Thoracic aorta (tissue), 2 donors: ENCODE measurements at places on chromosomes 5 and 9. TPM values are rescaled to one million over a fixed set of nuclear protein-coding genes. Genes with fewer than 3 reads are reported as not detected.

PCDHGA4 gene
- 11.4 TPM for total RNA-seq

ELL2 gene
- 248 TPM for total RNA-seq

STK32A gene
- 9.5 TPM for total RNA-seq

OMD gene
- 200 TPM for total RNA-seq

SLC9A3 gene
- total RNA-seq = 1.8 TPM

FANCG gene
- total RNA-seq = 19.1 TPM

ZNF883 gene
- 2.8 TPM for total RNA-seq

PNPLA7 gene
- 12.7 TPM for total RNA-seq

GABRB2 gene
- 0.27 TPM for total RNA-seq

LEAP2 gene
- total RNA-seq = 0.49 TPM

PCDHGA1 gene
- total RNA-seq = 2.8 TPM

DNA sequence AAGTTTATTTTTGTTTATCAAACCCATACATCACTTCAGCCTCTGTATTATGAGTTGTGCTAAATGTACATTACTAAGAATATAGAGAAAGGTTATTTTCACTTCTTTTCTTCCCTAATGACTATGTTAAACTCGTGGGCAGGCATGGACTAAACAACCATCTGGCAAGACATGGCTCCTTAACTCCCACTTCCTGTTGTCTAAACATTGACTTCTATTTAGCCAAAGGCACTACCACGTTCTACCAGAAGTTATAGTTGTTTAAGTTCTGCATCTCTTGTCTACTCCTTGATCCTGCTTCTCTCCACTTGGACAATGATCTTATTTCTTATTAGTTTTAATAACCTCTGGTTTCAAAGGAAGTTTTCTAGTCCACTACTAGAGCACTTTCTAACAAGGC is 136.1 kb downstream of the MACIR start:
- no peaks in the 10 kb centered on the region for H3K36me3 ChIP-seq
- no peak overlapping the region for H3K4me3 ChIP-seq
- H3K27ac ChIP-seq = no peak overlapping the region
- DNase-seq = no peak

DNA sequence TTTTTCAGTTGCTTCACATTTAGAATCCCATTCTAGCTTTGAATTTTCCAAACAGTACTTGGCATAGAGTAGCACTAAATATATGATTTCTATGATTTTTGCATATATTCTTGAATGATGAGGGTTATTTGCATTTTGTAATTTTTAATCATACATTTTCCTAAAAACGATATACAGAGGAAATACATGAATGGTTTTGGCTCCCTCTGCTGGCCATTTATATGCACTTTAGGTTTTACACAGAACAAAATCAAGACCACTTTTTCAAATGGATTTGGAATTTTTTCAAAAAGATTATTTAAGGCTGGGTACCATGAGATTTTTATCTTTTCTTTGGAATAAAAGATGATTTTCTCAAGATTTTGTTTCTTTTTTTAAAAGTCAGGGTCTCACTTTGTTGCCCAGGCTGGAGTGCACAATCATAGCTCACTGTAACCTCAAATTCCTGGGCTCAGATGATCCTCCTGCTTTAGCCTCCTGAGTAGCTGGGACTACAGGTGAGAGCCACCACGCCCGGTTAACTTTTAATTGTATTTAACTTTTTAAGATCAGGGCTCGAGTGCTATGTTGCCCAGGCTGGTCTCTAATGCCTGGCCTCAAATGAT is 16.7 kb upstream of the COMMD10 start:
- H3K27me3 ChIP-seq = no peaks in the 10 kb centered on the region
- H3K4me3 ChIP-seq = no peak overlapping the region
- no peaks in the 10 kb centered on the region for H3K36me3 ChIP-seq

- no peak overlapping the region for H3K4me3 ChIP-seq
- H3K36me3 ChIP-seq = no peaks in the 10 kb centered on the region
Measured at GRCh38 chr9:134502809-134503211, 138.8 kb upstream of the COL5A1 start.

GRCh38 chr5:34022121-34022705 is 14.4 kb upstream of the AMACR start:
- no peak overlapping the region for H3K4me3 ChIP-seq
- no peak for DNase-seq
- no peaks in the 10 kb centered on the region for H3K4me1 ChIP-seq
- no peaks in the 10 kb centered on the region for H3K27me3 ChIP-seq

DNA sequence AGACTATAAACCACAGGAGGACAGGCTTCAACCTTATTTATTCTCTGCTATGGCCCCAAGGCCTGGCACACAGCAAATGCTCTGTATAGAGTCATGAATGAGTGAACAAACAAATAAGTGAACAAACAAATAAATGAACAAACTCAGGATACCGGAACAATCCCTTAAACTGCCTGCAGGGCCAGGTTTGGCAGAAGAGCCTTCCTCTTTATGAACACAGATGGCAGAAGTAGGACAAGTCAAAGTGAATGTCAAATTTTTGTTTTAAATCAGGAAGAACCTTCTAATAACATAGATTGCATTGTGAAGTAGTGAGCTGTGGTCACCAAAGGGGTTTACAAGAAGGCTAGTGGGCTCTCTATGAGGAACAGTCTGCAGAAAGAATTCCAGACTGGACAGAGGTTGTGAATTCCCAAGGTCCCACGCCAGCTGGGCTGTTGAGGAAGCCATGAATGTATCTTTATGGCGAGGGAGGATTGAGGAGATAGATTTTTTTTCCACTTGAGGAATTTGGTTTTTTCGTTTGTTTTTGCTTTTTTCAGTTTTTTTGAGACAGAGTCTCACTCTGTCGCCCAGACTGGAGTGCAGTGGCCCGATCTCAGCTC is 30.3 kb upstream of the STING1 start:
- no peaks in the 10 kb centered on the region for H3K36me3 ChIP-seq
- no peaks in the 10 kb centered on the region for H3K27me3 ChIP-seq
- no peak overlapping the region for H3K4me3 ChIP-seq
- no peaks in the 10 kb centered on the region for H3K4me1 ChIP-seq
- no peak overlapping the region for H3K27ac ChIP-seq
- DNase-seq = no peak

DNA sequence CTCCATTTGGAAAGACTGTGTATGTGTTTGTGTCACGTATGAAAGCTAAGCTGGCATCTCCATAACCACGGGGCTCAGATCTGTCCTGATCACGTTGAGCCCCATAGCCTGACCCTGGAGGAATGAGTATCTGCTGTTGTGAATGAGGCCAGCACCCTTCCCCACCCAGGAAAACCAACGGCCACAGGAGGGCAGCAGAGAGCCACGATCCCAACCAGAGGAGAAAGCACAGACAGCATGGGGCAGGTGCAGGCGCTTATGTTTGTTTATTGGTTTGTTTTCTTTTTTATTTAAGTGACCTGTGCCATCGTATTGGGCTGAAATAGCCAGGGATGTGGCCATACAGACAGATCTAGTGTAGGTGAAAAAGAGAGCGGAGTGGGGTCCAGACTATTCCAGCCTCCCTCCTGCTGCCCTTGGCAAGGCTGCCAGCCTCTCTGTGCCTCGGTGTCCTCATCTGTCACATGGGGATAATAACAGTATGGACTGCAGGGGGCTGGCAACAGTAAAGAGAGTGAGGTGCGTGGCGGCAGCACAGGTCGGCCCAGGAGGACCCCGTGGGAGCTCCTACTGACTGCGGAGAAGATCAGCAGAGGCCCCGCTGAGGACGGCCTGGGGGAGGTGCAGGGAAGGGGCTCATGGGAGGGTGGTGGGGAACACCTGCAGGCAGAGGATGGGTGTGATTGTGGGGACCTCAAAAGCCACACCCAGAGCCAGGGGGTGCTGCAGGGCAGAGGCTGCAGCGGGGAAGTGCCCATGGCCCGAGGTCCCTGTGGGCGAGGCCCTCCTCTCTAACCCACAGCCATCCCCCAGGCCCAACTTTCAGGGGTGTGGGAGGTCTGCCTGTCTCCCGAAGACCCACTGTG is 12.1 kb downstream of the OR2V2 start:
- no peaks in the 10 kb centered on the region for H3K27me3 ChIP-seq
- H3K27ac ChIP-seq = no peak overlapping the region
- peak; percentile 36 for DNase-seq
- no peaks in the 10 kb centered on the region for H3K4me1 ChIP-seq
- H3K4me3 ChIP-seq = no peak overlapping the region

GRCh38 chr5:6749026-6749716 is 35.9 kb downstream of the TENT4A start:
- H3K4me1 ChIP-seq = peaks cover 20% of the 10 kb centered on the region
- no peaks in the 10 kb centered on the region for H3K27me3 ChIP-seq
- DNase-seq = no peak
- no peak overlapping the region for H3K27ac ChIP-seq

GRCh38 chr5:121833617-121834016 is 18.1 kb upstream of the FTMT start:
- H3K36me3 ChIP-seq = no peaks in the 10 kb centered on the region
- H3K4me3 ChIP-seq = no peak overlapping the region
- no peaks in the 10 kb centered on the region for H3K27me3 ChIP-seq
- no peaks in the 10 kb centered on the region for H3K4me1 ChIP-seq
- H3K27ac ChIP-seq = no peak overlapping the region

DNA sequence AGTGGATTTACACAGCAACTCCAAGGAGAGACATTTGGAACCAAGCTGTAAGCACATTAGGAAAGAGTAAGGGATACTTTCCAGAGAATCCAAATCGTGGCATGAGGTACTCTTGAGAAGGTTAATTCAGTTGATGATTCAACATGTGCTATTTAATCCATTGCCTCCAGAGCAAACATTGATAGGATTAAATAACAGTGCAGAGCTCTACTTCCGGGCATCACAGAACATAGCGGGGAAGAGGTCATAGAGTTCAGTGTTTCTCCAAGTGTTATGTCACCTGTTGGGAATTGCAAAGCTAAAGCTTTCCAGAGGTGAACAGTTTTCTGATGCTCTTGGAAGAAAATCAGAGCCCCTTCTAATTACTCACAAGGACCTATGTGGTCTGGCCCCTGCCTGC is 127.5 kb downstream of the PPP2R2B start:
- H3K4me3 ChIP-seq = no peak overlapping the region
- no peaks in the 10 kb centered on the region for H3K27me3 ChIP-seq
- H3K27ac ChIP-seq = peak overlapping the region; percentile 18
- H3K4me1 ChIP-seq = peaks cover 18% of the 10 kb centered on the region

- no peaks in the 10 kb centered on the region for H3K36me3 ChIP-seq
- no peak overlapping the region for H3K4me3 ChIP-seq
- no peaks in the 10 kb centered on the region for H3K27me3 ChIP-seq
- no peak overlapping the region for H3K27ac ChIP-seq
- peaks cover 40% of the 10 kb centered on the region for H3K4me1 ChIP-seq
Measured at GRCh38 chr9:18785604-18786003, 247.4 kb downstream of the SAXO1 start.

- H3K27me3 ChIP-seq = no peaks in the 10 kb centered on the region
- peaks cover 20% of the 10 kb centered on the region for H3K4me1 ChIP-seq
- no peak overlapping the region for H3K4me3 ChIP-seq
- H3K36me3 ChIP-seq = no peaks in the 10 kb centered on the region
Measured at GRCh38 chr9:80156756-80157472, 585.1 kb downstream of the TLE4 start.

GRCh38 chr9:28264368-28264767 is 691.1 kb upstream of the C9orf72 start:
- H3K4me3 ChIP-seq = no peak overlapping the region
- no peaks in the 10 kb centered on the region for H3K27me3 ChIP-seq
- no peak overlapping the region for H3K27ac ChIP-seq
- H3K36me3 ChIP-seq = no peaks in the 10 kb centered on the region
- DNase-seq = no peak
- H3K4me1 ChIP-seq = no peaks in the 10 kb centered on the region

GRCh38 chr9:90726215-90726614 is 75.4 kb upstream of the SYK start:
- no peak overlapping the region for H3K4me3 ChIP-seq
- DNase-seq = no peak
- H3K27me3 ChIP-seq = no peaks in the 10 kb centered on the region
- H3K36me3 ChIP-seq = no peaks in the 10 kb centered on the region
- no peak overlapping the region for H3K27ac ChIP-seq

GRCh38 chr9:129988607-129989361 is 54.2 kb downstream of the FNBP1 start:
- no peaks in the 10 kb centered on the region for H3K27me3 ChIP-seq
- no peaks in the 10 kb centered on the region for H3K36me3 ChIP-seq
- H3K4me1 ChIP-seq = peaks cover 11% of the 10 kb centered on the region
- DNase-seq = no peak

DNA sequence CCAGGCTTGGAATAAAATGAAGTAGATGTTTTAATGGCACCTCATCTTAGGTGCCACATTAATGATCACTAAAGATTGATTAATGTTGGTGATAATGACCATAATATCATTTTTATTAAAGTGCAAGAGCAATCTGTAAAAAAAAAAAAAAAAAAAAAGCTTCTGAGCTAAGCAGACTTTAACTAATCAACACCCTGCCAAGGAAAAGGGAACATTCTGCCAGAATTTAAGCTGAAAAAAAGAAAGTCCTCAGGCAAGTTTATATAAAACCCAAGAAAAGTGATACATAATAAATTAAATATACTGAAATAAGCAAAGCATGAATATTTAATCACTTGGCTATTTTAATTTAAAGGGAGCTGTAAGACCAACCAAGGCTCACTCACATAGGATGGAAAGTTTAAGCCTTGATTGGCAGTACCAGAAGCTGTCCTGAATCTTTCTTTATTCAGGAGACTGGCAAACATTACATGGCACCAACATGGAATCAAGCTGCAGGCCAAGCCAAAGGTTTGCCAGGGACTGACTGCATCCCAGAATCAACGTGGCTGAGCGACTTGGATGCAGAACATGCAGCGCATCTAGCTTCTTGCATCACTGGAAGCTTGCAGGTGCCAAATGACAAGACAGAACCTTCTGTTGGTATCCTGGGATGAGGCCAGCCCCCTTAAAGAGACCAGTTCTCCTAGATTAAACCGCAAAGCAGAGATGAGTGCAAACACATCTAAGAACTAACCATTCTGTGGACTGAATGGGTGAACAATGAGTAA is 413.6 kb downstream of the ENC1 start:
- DNase-seq = no peak
- no peaks in the 10 kb centered on the region for H3K27me3 ChIP-seq
- H3K27ac ChIP-seq = no peak overlapping the region
- H3K36me3 ChIP-seq = no peaks in the 10 kb centered on the region
- H3K4me3 ChIP-seq = no peak overlapping the region

DNA sequence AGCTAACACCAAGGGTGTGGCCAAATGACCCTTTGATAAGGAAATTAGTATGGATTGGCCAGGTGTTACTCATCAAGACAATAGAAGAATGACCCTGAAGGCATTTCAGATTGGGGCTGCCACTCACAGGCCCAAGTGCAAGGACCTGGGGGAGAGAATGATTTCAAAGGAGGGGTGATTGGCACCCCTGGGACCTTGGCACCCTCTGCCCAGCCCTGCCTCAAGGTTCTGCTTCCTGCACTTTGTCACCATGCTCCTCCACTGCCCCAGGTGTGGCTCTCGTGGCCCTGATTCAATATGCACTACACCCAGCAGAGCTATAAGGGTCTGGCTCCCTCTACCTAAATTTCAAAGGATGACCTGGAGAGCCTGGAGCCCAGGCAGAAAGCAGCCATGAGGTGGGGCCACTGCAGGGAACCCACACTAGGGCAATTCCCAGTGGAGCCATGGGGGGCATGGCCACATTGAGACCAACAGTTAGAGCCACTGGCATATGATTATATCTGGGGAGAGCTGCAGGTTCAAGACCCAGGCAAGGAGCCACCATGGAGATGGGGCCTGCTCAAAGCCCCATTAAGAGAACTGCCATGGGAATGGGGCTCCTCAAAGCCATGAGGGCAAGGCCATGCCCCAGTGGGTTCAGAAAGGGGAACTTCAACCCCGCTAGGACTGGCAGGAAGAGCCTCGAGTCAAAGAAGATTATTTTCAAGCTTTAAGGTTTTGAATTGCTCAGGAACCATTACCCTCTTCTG is 93.0 kb downstream of the CEMIP2 start:
- no peak overlapping the region for H3K27ac ChIP-seq
- H3K4me3 ChIP-seq = no peak overlapping the region
- peaks cover 7% of the 10 kb centered on the region for H3K4me1 ChIP-seq
- no peaks in the 10 kb centered on the region for H3K27me3 ChIP-seq
